ENCODE measurements at places on chromosomes 3 and 15.

GRCh38 chr15:78301326-78301725 lies 1.9 kb upstream of the SKIC8 start:
- no peak for DNase-seq

DNA sequence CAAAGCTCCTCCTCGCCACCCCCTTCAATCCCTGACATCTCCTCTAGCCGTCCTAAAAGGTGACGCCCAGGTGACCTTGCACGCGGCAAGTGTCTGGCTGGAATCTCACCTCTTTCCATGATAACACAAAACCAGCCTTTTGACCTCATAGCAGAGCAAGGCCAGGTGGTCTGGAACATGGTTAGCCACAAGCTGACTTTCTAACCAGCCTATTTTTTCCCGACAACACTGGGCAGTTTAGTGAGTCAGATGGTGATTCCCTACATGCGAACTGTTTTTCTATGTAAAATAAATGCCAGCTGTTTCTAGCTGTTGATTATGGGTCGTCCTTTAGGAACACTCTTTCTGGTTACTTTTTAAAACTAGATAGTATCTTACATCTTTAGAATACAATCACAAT lies 243.0 kb downstream of the CD47 start:
- DNase-seq = no peak

DNA sequence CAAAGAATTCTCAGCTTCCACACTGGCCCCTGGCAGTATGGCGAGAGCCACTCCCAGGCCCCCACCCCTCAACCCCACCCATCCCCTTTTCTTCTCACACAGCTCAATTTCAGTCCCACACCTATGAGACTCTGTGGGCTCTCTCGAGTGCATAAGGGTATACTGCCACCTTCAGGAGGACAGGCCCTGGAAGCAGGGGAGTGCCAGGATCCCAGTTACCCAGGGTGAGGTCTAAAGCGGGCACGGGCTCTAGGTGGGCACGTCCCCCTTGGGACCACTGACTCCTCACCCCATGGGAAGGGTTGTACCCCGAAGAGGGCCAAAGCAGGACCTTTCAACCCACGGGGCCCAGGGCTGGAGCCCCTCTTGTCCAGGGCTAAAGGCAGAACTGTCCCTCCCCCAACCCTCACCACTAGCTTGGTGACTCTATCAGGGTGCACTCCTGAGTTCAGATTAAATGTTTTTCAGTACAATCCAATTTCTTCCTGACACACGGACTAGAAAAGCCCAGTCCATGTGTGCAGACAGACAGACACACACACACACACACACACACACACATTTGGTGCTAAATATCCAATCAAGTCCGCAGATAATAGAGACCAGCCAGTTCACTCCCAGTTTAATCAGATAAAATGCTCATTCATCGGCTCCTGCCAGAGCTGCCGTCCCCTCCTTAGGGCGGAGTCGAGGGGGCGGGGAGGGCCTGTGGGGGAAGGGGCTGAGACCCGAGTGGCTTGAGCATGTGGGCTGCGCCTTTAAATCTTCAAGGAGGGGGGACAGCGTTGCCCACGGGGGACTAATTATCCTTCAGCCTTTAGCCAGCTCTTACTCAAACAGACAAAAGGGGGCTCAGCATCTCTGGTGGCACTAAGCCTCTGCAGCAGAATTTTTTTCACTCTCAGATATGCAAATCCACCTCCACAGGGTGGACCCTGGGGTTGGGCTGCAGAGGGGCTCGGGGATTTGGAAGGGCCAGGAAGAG lies 59.3 kb downstream of the CYP11A1 start:
- no peak for DNase-seq

DNA sequence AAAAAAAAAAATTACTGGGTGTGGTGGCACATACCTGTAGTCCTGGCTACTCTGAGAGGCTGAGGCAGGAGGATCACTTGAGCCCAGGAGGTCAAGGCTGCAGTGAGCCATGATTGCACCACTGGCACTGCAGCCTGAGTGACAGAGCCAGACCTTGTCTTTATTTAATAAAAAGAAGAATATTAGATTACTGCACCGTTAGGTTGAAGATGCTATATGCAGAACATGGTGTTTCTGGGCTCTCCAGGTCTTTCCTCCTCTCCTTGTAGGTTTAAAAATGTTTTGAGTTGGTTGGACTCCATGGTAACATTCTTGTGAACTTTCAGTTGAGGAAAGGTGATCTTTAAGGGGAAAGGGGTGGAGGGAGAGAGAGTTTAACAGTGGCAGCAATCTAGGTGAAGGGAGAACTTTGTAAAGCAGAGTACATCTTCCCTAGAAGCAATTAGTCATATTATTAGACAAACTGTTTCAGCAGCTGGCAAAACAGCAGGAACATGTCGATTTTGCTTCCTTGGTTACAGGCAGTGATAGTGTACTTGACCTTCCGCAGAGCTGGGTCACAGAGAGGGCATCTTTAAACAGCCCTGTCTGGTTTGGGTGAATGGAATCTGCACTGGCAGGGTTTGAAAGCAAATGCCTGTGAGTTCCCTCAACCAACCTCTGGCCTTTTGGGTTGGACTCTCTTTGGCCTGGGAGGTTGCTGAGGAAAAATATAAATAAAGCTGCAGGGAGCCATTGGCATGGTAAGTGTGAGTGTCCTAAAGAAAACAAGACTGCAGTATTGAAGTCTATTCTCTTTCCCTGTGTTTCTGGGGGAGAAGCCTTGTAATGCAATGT lies 42.8 kb downstream of the NR2C2 start:
- no peak for DNase-seq

DNA sequence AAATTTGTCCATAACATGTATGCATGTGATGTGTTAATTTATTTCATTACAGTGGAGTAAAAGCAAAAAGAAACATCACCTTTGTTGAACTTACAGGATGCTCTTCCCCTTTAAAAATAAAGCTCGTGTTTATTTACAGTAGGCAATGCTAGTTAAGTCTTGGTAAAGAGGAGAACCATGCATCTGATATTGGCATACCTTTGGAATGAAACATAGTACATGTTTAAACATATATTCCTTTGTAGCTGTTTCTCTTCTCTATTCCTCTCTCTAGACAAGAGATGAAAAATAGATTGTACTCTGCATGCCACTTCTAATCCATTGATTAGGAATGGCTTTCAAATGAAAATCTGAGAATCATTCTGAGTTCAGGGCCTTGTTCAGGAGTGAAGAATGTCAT lies 374.9 kb upstream of the CNTN4 start:
- no peak for DNase-seq

DNA sequence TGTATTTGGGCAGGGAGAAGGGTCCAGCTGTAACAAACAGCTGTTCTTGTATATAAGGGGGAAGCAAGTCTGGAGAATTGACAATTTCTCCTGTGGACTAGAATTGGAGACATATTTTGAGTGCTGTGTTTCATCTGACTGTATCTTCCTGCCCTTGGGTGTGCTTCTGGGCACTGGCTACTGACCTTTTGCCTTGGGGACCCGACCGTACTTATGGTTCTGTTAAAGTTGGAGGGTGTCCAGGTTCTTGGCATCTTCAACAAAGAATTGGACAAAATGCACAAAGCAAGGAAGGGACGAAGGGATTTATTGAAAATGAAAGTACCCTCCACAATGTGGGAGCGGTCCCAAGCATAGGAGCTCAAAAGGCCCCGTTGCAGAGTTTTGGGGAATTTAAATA lies 31.0 kb downstream of the MAP2K1 start:
- DNase-seq = no peak

GRCh38 chr3:184237211-184237610 lies 7.8 kb downstream of the VWA5B2 start:
- DNase-seq = no peak

DNA sequence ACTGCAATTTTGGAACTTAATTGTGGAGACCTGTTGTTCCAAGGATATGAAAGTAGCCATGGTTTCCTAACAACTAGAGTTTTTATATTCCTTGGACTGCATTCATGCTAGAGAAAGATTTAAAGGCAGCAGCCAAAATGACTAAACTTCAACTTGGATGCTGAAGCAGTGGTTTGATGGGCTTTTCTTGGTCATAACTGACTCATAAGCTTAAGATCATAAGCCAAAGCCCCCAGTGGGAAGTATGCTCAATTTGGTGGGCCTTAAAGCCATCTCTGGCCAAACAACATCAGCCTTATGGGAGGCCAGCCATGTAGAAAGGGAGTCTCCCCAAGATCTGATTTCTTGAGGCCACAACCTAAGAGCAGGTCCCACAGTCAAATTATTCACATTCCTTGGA lies 80.2 kb downstream of the ZNF280D start:
- DNase-seq = no peak

DNA sequence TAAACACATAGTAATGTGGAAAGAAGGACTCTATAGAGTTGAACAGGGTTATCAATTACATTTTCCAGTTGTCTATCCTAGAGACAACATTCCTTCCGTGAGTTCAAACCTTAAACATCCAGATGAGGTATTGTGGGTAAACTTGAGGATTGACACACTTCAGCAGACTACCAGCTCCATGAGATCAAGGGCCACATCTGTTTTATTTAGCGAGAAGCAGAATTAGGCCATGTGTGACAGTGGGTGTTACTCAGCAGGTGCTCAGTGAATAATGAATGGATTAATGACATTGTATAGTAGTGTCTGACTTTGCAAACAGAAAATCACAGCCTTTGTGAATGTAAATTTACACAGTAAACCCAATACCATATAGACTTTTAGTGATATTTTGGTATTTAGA lies 941.1 kb upstream of the CFAP20DC start:
- DNase-seq = no peak

GRCh38 chr3:126612479-126613205 lies 42.3 kb downstream of the TXNRD3 start:
- no peak for DNase-seq

GRCh38 chr15:92877416-92877815 lies 22.7 kb upstream of the CHD2 start:
- no peak for DNase-seq
